Posterior vena cava (tissue), 2 donors: ENCODE measurements at places on chromosomes 4 and X. TPM values are rescaled to one million over a fixed set of nuclear protein-coding genes. Genes with fewer than 3 reads are reported as not detected.

NUDT9 gene
- total RNA-seq: 21.8 TPM

UBQLN2 gene
- 31.6 TPM for total RNA-seq

CORIN gene
- total RNA-seq: 0.48 TPM

SHOX gene
- total RNA-seq: not detected

PRR32 gene
- total RNA-seq: not detected

PPP2R2C gene
- total RNA-seq: 18.3 TPM

MPP1 gene
- total RNA-seq: 49.5 TPM

- no peak for DNase-seq
These were observed 32.8 kb downstream of the FAM149A start for GRCh38 chr4:186137196-186137794.

GRCh38 chrX:153423652-153424051 lies 12.4 kb downstream of the ZFP92 start:
- no peak for DNase-seq

- no peak for DNase-seq
These were observed 237.5 kb downstream of the SHOX start for GRCh38 chrX:867966-868647.

GRCh38 chr4:15648600-15648999 lies 6.6 kb downstream of the FBXL5 start:
- DNase-seq: no peak

DNA sequence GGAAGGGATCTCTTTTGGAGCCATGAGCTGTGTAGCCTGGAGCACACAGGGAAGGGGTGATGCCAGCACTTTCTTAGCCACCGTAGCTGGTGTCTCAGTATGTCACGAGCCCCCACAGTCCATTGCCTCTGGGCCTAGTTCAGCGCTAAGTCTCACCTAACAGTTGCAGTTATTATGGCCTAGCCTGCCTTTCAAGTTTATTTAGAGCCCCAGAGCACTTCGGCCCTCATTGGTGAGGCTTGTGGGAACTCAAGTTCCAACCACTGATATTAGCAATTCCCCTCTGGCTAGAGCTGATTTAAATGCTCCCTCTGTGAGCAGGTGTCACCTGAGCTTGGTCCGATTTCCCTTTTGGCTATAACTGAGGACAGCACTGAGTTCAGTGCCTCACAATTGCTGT lies 388.4 kb upstream of the MAOA start:
- no peak for DNase-seq

- DNase-seq: no peak
These were observed 13.8 kb upstream of the GNPDA2 start for GRCh38 chr4:44740201-44740600.

GRCh38 chrX:149198980-149199732 lies 305.9 kb downstream of the IDS start:
- no peak for DNase-seq

DNA sequence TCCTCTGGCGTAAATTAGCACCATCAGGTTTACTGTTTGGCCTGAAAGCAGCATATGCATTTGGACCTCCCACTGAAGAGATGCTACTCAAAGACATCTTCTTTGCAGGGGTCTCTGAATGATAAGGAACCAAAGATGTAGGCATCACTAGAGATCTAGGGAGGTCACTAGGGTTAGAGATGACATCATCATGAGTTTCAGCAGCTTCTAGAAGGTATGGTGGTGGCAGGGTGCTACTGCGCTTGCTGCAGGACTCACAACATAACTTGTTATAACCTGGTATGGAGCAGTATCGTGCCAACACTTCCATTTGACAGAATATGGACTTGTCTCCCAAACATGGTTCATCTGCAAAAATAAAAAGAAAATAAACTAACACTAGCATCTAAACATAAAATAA lies 251.6 kb downstream of the NPFFR2 start:
- no peak for DNase-seq

GRCh38 chr4:152106781-152107321 lies 346.0 kb upstream of the GATB start:
- no peak for DNase-seq

DNA sequence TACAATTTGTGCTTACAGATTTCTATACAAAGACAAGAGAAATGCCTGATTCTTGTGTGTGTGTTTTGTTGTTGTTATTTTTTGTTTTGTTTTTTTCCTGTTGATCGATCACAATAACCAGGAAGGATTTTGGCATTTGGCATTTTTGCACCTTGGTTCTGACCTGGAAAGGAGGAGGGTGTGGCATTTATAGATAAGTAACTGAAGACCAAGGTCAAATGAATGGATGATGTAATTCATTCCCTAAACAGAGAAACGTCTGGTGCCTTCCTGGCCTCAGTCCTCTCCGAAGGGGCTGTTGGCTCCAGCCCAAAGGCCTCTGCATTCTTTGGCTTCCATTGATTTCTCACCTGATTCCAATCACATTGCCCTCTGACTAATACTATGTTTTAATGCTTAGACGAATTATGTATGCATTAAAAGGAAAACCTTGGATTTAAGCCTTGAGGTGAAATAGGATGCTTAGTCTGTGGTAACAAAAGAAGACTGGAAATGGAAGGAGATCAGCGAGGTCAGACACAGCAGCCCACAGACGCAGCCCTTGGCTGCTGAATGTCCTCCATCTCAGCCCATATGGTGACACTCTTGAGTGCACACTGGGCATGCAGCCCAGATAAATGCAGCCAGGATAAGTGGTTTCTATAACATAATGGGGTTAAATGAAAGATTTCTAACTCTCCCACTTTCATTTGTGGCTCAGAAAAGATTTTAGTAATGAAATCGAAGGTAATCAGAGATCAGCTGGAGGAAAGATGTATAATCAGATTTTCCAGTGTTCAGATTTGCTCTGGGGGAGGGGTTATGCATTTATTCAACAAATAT lies 60.5 kb upstream of the TRIM2 start:
- no peak for DNase-seq

- no peak for DNase-seq
These were observed 19.5 kb upstream of the NOCT start for GRCh38 chr4:138996090-138996489.

DNA sequence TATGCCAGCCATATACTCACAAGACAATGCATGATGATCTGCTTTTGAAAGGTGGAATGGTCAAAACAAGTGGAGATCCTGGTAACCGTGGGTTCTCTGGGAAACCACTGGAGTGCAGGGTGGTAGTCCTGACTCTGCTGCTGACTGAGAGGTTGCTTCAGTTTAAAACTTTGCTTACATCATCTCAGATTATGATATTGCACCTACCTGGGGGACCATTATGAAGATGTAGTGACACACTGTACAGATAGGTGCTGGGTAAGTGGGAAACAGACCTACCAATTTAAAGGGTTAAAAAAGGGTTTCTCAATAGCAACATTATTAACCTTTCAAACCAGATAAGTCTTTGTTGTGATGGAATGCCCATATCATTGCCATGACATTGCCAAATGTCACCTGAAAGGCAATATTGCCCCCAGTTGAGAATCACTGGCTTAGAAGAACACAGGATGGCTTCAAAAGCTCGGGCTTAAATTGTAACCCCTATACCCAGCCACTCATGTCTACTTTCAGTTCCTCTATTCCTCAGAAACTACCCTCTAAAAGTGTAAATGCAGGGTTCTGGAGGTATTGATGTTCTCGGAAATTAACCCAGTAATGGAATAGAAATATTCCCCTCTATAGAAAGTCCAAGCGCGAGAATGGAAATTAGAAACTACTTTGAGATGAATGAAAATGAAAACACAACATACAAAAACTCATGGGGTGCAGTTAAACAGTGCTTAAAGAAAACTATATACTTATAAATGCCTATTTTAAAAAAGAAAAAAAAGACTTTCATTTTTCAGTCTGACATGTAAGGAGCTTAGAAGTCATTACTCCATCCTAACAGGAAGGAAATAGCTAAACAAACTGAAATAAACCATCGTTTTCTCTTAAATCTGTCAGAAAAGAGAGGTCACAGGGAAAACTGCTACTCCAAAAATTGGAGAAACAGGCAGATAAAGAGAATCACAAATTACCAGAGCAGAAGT lies 65.8 kb downstream of the ARHGEF6 start:
- no peak for DNase-seq

DNA sequence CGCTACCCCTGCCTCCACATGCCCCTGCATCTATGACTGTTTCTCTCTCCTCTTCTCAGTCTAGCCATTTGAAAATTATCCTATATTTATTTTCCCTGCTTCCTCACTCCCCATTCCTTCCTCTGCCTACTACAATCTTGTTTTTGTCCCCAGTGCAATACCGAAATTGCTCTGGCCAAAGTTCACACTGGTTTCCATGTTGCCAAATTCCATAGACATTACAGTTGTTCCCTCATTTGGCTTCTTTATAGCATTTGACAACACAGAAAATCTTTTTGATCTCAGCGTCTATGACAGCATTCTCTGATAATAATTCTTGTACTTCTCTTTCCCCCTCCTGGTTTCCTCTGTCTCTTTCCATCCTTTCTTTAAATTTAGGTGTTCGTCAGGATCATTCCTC lies 99.4 kb downstream of the GPR82 start:
- no peak for DNase-seq

DNA sequence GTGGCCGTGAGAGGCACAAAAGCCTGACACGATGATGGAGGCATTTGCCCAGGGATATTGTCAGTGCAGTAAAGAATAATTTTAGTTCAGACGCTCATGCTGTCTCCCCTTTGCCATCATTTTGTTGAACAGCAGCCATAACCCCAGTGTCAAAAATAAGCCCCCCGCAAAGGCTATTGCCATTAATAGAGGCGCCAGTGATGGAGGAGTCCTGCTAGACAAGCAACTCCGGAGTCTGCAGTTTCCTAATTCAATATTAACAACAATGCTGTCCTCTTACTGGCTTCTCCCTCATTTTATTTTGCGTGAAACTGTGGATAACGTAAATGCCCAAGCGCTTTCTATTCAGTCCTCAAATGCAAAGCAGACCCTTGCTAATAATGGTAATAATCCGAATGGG lies 603 bp upstream of the SMS start:
- no peak for DNase-seq
